Activated CD8-positive, alpha-beta memory T cell treated with anti-CD3 and anti-CD28 coated beads, Interleukin-2, amount 50 U/mL, for 4 hours (primary cell): ENCODE measurements at places on chromosomes 5 and 9.

- DNase-seq, result no peak
Measured at GRCh38 chr9:112971415-112971814, 40.6 kb downstream of the ZNF883 start.

GRCh38 chr9:14909961-14910805 is at the start of gene FREM1:
FREM1 (minus strand) TSS chr9:14910428; CDS start chr9:14868977, 41,451 bp downstream.
- DNase-seq, result no peak

DNA sequence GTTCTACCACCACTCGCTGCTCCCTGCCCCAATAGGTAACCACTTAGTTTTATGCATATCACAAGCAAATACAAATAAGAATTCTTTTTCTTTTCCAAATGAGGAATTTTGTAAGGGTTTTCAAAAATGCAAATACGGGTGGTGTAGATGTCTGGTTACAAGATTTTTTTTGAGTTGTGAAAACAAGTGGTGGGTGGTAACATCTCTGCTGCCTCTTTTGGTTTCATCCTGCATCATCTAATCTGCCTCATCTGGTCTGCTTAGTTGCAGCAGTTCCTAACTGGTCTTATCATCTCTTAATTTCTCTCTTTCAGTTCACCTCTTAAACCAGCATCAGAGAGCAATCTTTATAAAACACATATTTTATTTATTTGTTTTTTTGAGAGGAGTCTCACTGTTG is 5.3 kb downstream of the NFX1 start:
- DNase-seq, result no peak

GRCh38 chr5:37436146-37436934 is 57.2 kb downstream of the WDR70 start:
- DNase-seq, result no peak

- no peak for DNase-seq
Measured at GRCh38 chr9:97895211-97895610, 27.1 kb downstream of the TRMO start.

DNA sequence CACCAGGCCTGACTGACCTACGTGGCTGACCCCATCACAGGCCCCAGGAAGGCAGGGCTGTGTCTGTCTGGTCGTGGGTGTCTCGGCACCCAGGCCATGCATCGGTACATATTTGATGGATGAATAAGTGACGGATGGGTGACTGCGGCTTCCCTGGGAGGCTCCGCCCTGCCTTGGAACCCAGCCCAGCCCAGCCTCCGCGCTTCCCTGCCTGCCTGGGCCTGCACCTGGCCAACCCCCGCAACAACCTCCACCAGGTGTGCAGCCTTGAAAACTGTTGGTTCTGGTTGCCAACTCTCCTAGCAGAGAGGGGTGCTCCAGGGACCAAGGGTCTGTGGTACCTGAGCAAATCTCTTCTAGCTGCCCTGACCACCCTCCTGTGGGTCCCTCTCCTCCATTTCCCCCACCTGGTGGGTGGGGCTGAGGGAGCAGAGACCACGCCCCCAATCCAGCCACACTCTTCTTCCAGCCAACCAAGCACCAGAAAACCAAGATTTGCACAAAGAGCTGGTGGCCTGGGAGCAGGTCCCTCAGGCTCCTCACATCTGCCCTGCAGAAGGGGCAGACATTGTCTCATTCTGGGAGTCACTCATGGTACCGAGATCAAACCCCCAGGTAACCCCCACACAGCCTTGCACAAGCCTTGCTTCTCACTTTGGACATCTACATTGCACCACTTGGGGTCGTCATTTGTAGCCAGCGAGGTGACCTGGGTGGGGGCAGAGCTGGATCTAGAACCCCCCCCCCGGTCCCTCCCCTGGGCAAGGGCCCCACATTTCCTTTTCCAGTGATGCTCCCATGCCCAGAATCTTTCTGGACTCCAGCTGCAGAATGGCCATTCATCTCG is 100.6 kb upstream of the IER5L start:
- peak; percentile 8 for DNase-seq
